ENCODE measurements at places on chromosomes 11 and 22. TPM values are rescaled to one million over a fixed set of nuclear protein-coding genes. Genes with fewer than 3 reads are reported as not detected.

OR52N4 gene
- total RNA-seq: 0.67 TPM

DNA sequence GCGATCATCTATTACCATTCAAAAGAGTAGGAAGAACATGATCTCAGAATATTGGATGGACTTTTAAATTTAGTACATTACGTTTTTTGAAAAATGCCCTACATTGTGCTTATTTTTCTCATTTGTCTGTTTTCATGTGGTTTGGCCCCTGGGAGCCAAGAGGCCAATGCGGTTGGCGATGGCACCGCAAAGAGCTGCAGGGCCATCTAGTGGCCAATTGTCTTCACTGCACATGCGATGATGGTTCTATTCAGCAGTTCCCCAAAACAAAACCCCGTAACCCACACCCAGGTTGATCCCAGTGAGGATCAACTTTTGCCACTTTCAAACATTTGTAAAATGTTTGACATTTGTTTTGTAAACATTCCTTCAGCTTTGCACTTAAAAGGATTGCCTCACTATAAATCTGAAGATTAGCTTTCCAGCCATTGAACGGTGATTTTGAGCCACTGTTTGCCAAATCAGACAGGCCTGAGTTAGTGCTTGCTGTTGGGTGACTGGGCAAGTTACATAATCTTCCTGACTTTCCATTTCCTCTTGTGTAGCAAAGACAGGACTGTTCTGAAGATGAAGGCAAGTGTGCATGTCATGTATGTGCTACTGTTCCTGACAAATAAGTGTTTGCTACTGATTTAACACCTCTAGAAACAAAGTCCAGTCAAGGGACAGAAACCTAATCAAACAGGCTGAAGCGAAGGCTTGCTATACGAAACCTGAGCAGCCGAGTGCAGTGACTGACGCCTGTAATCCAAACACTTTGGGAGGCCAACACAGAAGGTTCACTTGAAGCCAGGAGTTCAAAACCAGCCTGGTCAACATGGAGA is 29.2 kb upstream of the XBP1 start:
- peak; percentile 85 for DNase-seq

DNA sequence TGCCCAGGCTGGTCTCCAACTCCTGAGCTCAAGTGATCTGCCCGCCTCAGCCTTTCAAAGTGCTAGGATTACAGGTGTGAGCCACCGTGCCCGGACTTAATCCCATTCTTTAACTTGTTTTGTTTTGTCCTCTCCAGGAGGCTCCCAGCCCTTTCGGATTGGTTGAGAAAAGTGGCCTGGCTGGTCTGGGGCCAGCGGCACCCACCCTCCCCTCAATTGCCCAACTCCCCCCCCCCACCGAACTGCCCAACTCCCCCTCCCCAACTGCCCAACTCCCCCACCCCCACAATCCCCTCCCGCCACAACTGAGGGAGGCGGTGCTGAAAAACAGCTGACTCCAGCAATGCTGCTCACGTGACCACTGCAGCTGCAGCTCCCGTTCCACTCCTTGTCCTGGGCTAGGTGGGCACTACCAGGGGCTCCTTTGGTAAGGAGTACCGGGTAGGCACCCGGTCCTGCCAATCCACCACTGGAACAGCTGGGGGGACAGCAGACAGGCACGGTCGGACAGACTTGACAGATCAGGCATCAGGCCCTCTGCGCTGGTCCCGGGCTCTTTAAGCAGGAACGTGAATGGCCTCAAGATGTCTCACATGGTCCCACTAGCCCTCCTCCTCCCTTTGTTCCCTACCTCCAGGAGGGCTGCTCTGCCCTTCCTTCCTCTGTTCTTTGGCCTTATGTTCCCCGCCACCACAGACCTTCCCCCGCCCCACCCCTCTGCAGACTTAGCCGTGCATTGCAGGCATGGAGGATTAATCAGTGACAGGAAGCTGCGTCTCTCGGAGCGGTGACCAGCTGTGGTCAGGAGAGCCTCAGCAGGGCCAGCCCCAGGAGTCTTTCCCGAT is at the start of gene TCN2:
TCN2 (plus strand) TSS at position 720 of the 845 bp plus-strand sequence. CDS start 158 bp downstream, outside the sequence.
- DNase-seq: peak; percentile 70

- DNase-seq: no peak
Observed at GRCh38 chr11:1358286-1358685, 31.4 kb upstream of the BRSK2 start.

GRCh38 chr22:24191381-24191841 is 10.1 kb downstream of the SUSD2 start:
- no peak for DNase-seq

DNA sequence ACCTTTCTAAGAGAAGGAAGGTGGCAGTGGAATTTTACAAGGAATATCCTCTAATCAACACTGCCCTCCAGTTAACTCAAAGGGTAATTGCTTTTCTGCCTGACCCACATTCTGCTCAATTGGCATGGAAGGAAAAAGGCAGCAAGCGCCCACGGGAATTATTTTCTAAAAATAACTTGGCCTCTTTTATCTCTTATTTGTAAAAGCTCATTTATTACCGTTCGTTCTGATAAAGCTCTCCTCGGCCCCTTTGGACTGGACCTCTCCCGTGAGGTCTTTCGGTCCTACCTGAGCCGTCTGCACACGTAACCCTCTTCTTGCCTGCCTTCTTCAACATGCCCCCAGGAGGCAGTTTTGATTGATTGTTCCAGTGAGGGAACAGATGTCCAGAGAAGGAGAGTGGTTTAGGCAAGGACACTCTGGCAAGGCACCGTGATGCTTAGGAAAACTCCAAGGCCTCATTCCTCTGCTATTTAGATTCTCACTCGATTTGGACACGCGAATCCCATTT is 53.2 kb upstream of the CRTAM start:
- no peak for DNase-seq

Measured in activated CD8-positive, alpha-beta memory T cell treated with anti-CD3 and anti-CD28 coated beads, Interleukin-2, amount 10 ng/mL, durations not matched to agents 7 days and 5 days (primary cell).